Stimulated activated CD4-positive, alpha-beta T cell treated with anti-CD3 and anti-CD28 coated beads, Interleukin-12 subunit alpha, Interleukin-12 subunit beta, amount 100 ng/mL, for 4 hours (primary cell): ENCODE measurements at places on chromosomes 3 and 15.
A peak's percentile ranks its signal among the peaks of the same experiment; 100 is the strongest.

- no peak for DNase-seq
Observed at GRCh38 chr3:182596676-182597410, 196.5 kb upstream of the ATP11B start.

DNA sequence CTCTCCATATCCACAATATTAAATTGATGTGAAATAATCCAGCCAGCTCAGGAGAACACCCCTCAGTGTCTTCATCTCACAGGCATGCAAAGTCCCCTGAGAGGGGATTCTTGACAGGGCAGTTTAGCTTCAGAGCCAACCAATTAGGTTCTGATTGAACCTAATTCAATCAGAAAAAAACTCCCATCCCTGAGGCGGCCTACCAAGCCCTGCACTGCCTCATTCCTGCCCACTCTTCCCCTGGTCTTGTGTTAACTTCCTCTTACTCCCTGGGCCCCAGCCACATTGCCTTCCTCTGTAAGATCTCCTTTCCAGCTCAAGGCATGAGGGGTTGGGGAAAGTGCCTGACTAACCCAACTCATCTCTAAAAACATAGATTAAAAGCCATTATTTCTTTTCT lies 46.1 kb downstream of the FRMD4B start:
- no peak for DNase-seq

- no peak for DNase-seq
Observed at GRCh38 chr3:66449411-66449974, 51.3 kb downstream of the LRIG1 start.

- DNase-seq, result no peak
Observed at GRCh38 chr3:112074006-112074405, 12.2 kb upstream of the C3orf52 start.

DNA sequence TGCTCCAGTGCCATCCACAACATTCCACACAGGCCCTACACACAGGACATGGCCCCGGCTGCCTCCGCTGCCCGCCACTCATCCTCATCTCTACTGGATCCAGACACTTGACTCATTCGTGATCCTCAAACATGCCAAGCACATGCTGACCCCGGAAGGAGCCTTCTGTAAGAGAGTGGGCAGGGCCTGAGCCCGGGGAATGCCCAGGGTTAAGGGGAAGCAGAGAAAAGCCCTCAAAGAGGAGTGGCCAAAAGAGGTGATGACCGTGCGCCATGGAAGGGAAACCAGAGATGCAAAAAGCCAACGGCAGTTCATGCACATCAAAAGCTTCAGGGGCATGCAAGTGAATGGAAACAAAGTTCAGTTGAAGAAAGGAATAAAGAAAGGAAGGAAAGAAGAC lies 46.1 kb downstream of the RFTN1 start:
- peak; percentile 28 for DNase-seq

- DNase-seq, result no peak
Observed at GRCh38 chr3:12780751-12781150, 15.7 kb upstream of the CAND2 start.

GRCh38 chr15:82903511-82903910 lies 49.0 kb downstream of the HOMER2 start:
- no peak for DNase-seq

DNA sequence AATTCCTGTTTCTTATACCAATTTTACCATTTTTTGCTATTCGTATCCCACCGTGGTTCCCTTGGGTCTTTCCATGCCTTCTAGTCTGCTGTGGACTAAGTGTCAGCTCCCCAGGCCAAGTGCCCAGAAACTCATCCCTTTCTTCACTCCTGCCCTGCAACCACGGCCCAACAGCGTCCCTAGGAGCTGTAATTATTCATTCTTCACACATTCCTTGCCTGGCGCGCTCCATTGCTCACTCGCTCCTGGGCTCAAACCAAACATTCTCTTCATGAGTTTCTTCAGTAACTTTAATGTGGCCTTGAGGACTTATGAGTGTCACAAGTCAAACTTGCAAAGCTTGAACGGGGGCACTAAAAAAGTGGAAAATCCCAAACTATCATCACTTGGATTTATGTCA lies 15.7 kb downstream of the GABRB3 start:
- no peak for DNase-seq

GRCh38 chr3:188782613-188783124 lies 389.1 kb upstream of the TPRG1 start:
- DNase-seq, result no peak

DNA sequence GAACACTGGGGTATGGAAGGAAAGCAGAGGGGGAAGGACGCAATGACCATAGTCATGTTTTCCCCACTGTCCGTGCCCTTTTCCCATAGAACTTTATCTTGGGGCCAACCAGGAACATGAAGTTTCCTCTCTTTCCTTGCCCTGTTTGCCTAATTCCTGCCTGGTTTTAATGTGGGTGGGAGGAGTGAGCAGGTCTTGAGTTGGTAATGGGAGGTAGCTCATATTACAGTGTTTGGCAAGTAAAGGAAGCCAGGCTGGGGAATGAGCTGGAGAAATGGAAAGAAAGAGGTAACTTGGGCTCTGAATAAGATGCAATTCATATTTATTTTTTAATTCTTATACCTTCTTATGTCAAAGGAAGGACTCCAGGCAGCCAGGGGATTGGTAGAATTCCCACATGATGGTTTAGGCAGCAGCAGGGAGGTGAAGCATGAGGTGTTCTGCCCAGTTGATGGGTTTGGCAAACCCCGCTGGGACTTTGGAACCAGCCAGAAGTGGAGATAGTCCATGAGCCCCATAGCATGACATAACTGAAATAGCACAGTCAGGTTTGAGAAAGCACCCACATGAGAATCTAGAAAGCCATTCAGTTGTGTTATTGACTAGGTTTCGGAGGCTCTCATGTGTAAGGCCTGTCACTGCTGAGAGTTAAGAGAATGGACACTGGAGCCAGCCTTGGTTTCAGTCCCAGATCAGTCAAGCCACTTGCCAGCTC lies 60.0 kb downstream of the CCK start:
- no peak for DNase-seq

- no peak for DNase-seq
Observed at GRCh38 chr3:100225883-100226282, 34.9 kb upstream of the TBC1D23 start.

GRCh38 chr15:92123962-92124656 lies 269.6 kb upstream of the ST8SIA2 start:
- DNase-seq, result no peak

DNA sequence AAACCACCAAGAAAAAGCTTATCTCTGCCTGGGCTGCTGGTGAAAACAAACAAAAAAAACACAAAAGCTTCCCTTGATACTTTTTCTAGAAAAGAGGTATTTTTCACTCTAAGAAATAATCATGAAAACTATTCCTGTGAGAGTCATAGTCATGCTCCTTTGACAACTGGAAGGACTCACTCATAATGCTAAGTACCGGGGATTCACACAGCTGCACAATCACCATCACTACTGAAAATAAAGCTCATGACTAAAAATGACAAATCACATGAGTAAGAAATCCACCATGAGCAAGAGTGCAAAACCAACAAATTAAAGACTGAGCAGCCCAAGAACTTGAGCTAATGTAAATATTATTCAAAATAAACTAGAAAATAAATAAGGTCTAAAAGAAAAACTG lies 10.6 kb upstream of the POU1F1 start:
- no peak for DNase-seq

GRCh38 chr3:173624086-173624485 lies 226.5 kb downstream of the NLGN1 start:
- no peak for DNase-seq

DNA sequence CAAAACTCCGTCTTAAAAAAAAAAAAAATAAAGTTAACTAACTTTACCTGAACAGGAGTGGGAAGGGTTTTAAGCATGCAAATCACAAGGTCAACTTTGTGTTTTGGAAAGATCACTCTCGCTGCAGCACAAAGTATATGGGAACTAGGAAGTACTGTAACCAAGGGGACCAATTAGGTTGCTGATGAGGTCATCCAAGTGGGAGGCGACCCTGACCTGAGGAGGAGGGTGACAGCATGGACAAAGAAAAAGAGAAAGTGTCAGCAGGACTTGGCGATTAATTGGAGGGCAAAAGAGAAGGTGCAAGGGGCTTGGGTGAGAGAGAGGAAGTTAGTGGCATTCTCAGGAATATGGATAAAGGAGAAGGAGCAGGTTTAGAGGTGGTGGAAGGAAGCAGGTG lies 89.5 kb upstream of the ZBED2 start:
- DNase-seq, result no peak

- no peak for DNase-seq
Observed at GRCh38 chr15:44710236-44711095, 657 bp downstream of the PATL2 start.

DNA sequence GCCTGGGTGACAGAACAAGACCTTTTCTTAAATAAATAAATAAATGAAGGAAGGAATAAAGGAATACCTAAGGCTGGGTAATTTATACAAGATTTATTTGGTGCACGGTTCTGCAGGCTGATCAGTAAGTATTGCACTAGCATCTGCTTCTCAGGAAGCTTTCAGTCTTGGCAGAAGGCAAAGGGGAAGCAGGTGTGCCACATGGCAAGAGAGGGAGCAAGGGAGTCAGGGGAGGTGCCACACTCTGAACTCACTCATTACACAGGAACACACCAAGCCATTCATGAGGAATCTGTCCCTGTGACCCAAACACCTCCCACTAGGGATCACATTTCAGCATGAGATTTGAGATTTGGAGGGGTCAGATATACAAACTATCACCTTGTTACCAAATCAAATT lies 56.4 kb downstream of the PRKCI start:
- DNase-seq, result no peak

DNA sequence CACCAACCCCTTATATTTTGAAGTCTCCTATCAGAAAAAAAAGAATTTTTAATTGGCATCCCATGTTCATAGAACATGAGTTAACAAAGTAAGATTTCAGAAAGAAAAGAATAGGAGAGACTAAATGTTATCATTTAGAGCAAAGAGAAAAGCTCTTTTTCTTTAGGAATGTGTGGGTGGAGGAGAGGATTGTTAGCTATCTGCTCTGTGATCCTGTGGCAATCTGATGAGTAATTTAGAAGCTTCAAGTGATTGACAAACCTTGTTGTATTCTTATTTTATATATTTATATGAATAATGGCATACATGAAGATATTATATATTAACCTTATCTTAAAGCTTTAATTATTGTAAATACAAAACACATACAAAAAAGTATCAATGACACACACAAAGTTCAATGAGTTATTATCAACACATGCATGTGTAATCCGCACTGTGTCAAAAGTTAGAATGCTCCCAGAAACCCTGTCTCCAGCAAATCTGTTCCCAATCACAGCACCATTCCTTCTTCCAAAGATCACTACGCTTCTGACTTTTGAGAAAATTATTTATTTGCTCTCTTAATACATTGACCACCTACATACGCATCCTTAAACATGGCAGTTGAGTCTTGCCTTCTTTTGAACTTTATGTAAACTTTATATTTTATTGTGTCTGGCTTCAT lies 907.4 kb downstream of the MCTP2 start:
- no peak for DNase-seq

GRCh38 chr3:111796566-111796965 lies 62.5 kb upstream of the PHLDB2 start:
- DNase-seq, result no peak

DNA sequence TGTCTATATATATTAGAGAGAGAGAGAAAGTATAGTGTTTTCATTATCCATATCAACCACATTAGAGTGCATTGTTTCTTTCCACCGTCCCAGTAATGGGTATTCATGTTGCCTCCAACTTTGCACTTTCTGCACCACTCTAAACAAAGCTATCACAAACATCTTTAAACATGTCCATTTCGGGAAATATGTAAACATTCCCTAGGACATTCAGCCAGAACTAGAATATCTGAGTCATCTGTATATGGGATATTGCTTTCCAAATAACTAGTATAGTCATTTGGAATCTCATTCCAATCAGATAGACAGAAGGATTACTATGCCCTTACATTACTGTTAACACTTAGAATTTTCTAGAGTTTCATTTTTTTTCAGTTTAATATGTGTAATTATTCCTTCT lies 914.9 kb upstream of the EPHA6 start:
- no peak for DNase-seq

GRCh38 chr15:31228980-31229826 lies 97.4 kb upstream of the KLF13 start:
- no peak for DNase-seq

DNA sequence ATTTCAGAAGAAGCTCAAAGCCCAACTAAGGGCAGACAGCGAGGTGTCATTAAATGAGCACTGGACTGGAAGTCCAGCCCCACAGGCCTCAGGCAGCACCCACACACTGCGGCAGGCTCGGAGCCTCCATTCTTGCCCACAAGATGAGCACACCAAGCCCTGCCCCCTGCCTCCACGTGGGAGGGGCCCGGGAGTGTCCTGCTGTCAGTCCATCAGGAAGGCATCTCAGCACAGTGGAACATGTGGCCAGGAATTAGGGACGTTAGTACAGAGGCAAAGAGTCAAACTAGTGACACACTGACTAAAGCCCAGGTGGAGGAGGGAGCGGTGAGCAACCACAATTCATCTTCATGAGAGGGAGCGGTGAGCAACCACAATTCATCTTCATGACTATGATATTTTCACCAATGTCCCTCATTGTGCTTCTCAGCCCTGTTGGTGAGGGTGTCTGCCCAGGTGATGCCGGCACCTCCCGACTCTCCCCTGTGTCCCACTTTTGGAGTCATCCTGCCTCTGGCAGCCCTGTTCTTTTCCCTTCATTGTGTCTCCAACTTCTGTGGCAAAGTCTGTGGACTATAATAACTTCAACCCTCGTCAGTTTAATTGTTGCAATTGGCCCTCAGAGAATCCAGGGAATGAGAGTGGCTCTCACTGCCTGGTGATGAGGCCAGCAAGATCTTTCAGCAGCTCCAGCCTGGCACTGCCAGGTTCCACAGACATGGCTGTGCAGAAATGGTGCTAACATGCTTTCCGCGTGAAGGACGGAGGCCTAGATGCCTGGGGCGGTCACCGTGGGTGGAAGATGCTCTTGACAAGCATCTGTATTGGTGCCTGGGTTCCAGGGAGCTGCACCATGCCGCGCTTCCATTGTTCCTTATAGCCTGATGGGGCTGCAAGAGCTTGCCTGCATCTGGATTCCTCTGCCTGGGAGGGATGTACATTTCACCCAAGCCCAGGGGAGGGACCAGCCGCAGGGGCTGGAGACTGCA lies 23.1 kb upstream of the SKOR1 start:
- DNase-seq, result no peak

DNA sequence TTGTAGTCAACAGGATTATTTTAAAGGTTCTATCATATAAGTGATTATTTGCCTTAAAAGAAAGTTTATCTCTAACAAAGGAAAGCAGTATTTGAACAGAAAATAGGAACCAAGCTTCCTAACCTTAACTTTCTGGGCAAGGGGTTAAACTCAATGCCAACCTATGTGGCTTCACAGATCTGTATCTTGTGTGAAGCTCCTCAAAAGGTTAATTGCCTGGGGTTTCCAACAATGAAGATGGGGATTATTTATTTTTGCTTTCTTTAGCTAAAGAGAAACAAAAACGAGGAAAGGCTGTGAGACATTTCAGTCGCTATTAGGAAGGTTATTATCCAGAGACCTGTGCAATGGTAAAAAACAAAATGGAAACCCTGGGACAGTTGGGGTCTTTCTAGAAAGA lies 1.1 kb upstream of the WDR82 start:
- no peak for DNase-seq

- DNase-seq, result no peak
Observed at GRCh38 chr15:70264738-70265465, 167.2 kb upstream of the TLE3 start.

- no peak for DNase-seq
Observed at GRCh38 chr15:66875588-66876420, 173.8 kb downstream of the SMAD6 start.

GRCh38 chr3:57738391-57738790 lies 17.7 kb upstream of the SLMAP start:
- DNase-seq, result no peak

GRCh38 chr3:31219131-31219843 lies 313.4 kb upstream of the STT3B start:
- no peak for DNase-seq

- DNase-seq, result no peak
Observed at GRCh38 chr15:57784081-57784511, 77.6 kb downstream of the POLR2M start.
